NCI-H82 (cell line): ENCODE measurements at places on chromosomes 11 and 22.

GRCh38 chr22:25478528-25478927, 85.9 kb upstream of the GRK3 start:
- DNase-seq: no peak

GRCh38 chr11:41872870-41873269, 413.4 kb upstream of the LRRC4C start:
- DNase-seq: peak; percentile 2

DNA sequence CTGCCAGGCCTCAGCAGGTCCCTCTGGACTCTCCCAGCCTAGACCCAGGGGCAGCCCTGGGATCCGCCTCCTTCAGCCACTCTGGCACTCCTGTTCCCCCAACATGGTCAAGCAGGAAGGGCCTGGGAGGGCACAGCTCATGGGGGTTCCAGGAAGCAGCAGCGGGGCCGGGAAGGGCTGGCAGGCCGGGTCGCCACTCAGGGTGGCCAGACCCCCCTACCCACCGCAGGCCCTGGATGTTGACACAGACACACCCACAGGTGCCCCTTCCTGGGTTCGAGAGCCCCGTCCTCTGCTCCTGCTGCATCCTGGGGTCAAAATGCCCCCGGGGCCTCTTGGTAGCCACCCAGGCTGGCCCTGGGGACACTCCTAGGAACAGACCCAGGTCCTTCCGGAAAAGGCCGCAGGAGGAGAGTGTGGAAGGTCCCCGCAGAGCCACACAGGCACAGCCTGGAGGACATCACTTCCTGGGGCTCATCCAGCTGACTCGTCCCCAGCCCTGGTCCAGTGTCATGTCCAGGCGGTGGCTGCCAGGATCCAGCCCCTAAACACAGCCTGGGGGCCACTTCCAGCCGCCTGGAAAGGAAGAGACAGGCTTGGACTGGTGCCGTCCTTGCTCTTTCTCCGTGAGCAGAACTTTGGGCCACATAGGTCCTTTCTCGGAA, 6.8 kb upstream of the PIM3 start:
- no peak for DNase-seq

- no peak for DNase-seq
Observed at GRCh38 chr22:46112405-46112804, 37.9 kb upstream of the PPARA start.

GRCh38 chr11:111644922-111645321, 42.7 kb downstream of the SIK2 start:
- DNase-seq: no peak

GRCh38 chr11:111302298-111302697, 4.0 kb downstream of the POU2AF3 start:
- DNase-seq: peak; percentile 82

GRCh38 chr11:134001088-134001487, 44.3 kb upstream of the IGSF9B start:
- peak; percentile 77 for DNase-seq

- no peak for DNase-seq
Observed at GRCh38 chr11:114571712-114572111, 12.0 kb upstream of the NXPE1 start.

GRCh38 chr22:42714768-42715390, 5.8 kb downstream of the A4GALT start:
- no peak for DNase-seq

- no peak for DNase-seq
Observed at GRCh38 chr11:10401256-10401655, 53.8 kb upstream of the AMPD3 start.

DNA sequence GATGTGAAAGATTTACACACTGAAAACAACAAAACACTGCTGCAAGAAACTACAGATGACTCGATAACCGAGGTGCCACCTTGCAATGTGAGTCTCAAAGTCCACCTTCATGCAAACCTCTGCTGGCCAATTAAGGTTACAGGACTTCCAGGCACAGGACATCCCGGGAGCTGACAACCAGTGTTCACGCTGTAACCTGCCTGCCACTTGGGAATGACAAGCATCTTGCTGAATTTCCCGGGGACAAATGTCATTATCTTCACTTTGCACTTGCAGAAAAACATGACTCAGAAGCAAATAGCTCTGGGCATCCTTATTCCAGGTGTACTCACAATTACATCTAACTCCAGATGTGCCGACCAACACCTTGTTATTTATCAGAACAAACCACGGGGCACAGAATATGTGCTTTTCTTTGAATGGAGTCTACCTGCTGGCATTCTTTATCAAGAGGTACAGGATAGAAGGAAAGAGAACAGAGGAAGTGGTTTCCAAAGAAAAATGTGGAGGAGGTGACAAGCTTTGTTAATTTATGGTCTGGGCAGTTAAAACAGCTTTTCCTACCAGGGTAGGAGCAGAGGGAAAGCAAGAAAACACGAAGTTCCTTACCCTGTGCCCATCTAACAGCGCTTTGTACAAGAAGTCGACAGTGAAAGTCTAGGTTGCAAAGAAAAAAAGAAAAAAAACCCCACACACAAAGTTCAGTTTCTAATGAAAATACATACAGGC, 72.3 kb downstream of the SHANK2 start:
- DNase-seq: no peak

DNA sequence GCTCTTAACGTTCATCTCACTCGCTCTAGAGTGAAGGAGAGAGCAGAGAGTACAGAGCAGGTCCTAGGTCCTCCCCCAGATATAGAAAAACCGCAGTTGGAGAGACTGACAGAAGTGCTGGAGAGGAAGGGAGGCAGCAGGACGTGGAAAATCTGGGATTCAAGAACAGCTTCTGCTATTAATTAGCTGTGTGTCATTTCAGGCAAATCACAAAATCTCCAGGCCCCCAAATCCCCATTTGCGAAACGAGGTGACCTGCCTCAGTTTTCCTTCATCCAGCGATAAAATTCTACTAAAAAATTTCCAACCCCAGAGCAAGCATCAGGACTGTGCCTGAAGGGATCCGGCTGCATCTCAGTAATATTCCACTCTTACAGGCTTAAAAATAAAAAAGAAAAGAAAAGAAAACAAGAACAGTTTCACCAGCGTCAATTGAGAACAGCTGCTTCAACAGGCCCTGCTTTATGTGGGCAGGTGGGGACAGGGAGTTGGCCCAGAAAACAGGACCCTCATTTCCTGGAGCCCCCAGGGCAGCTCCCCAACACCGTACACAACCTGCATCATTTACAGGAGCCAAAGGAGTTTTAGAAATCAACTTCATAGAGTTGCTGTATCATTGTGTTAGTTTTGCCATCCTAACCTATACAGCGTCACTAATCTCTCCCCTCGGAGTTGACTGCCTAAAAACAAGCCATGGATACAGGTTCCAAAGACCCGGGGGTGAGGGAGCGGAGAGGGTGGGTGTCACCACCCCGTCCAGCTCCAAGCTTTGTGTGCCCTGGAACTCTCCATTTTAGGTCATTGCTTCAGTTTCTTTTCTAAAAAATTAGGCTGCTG, 2.3 kb upstream of the MALAT1 start:
- DNase-seq: peak; percentile 67

- no peak for DNase-seq
Observed at GRCh38 chr11:67472882-67473281, 3.8 kb upstream of the TMEM134 start.

- no peak for DNase-seq
Observed at GRCh38 chr11:95568281-95568680, 221.3 kb downstream of the FAM76B start.

- peak; percentile 62 for DNase-seq
Observed at GRCh38 chr11:110908401-110909105, 196.3 kb upstream of the ARHGAP20 start.

- DNase-seq: no peak
Observed at GRCh38 chr11:92149996-92150395, 74.6 kb upstream of the FAT3 start.

DNA sequence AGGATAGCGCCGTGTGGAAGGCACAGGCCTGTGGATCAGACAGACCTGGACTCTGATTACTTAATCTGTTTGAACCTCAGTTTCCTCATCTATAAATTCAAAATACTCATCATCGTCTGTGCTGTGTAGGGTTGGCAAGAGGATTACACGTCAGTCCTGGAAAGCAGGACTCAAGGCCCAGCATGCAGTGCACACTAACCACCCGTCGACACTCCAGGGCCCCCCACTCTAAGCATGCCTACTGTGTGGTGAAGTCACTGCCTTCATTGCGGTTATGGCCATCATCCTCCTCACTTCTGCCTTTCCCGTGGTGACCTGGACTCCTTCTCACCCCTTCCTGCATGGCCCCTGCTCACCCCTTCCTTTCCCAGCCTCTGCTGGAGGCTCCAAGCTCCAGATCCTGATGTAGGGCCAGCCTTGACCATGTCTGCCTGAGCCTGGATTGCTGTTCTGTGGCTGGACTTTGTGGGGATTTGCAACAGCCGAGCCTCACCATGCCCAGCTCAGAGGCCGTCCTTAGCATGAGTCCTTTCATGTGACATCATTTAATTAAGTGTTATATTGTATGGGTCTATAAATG, 1158.0 kb downstream of the TBC1D22A start:
- no peak for DNase-seq

GRCh38 chr22:30953206-30953605, 15.4 kb downstream of the MORC2 start:
- DNase-seq: no peak

- no peak for DNase-seq
Observed at GRCh38 chr22:17781319-17782031, 7.2 kb upstream of the BID start.

DNA sequence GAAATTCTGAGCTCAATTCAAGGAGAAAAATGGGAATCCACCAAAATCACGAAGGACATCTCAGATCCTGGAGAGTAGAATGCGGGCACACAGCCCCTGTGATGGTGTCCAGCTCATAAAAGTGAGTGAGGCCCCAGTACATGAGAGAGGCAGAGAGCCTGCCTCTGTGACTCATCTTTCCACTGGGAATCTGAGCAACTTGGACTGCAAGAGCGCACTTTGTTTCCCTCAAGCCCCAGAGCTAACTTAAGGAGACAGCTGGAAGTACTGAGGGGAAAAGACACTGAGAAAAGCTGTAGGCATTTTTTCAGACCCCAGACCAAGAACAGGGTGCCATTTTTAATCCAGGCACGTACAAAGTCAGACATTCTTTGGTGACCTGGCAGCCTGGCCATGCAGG, 273.7 kb downstream of the C11orf87 start:
- DNase-seq: no peak

DNA sequence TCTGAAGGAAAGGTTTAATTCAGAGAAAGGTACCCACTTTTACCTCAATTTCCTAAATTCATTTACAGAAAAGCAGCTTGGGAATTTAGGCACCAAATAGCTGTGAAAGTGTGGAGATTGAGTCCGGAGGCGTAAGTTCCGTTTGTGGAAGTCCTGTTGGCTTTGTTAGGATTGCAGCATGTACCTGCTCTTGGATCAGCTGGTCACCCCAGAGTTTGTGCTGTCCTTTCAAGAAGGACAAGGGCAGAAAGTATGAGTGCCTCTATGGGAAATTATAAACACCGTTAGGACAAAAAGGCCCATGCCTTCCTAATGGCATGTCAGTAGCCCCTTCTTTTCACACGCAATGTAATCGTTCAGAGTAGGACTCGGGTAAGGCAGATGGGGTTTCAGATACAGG, 97.8 kb downstream of the SCN3B start:
- no peak for DNase-seq

DNA sequence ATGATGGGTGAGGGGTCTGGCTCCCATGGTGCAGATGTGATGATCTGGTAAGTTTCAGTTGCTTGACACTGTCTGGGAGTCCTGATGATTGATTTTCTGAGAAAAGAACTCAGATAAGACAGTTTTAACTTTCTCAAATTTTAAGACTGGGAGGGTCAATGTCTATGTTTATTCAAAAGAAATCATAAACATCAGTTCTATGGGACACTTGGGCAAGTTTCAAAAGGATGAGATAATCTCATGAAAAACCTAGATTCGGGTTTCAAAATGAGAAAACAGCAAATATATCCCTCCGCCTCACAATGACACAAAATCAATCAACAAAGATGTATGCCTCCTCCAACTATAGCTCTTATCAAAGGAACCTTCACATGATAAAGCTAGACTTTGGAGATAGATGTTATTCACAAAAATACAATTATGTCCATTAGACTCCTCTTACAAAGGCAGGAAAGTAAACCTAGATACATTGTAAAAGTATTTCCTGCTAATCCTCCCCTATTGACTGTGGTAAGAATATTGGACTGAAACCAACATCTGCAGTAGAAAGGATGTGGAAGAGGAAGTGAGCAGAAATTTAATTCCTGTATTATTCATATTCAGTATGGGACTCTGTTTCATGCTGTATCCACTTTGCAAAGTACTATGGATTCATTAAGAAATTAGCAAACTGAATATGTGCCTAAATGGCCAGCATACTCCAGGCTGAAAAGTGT, 21.6 kb downstream of the SVIP start:
- no peak for DNase-seq

GRCh38 chr11:23100726-23101125, 240.5 kb upstream of the CCDC179 start:
- DNase-seq: no peak

- DNase-seq: no peak
Observed at GRCh38 chr22:31917227-31917921, 27.0 kb upstream of the YWHAH start.

DNA sequence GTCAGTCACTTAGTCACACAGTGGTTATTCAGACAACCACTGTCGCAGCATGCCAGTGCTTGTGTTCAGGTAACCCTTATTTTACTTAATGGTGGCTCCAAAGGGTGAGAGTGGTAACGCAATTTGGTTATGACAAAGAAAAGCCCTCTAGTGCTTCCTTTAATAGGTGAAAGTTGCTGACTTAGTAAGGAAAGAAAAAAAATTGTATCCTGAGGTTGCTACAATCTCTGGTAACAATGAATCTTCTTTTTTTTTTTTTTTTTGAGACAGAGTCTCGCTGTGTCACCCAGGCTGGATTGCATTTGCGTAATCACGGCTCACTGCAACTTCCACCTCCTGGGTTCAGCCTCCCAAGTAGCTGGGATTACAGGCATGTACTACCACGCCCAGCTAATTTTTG, 64.5 kb downstream of the C11orf91 start:
- DNase-seq: no peak

DNA sequence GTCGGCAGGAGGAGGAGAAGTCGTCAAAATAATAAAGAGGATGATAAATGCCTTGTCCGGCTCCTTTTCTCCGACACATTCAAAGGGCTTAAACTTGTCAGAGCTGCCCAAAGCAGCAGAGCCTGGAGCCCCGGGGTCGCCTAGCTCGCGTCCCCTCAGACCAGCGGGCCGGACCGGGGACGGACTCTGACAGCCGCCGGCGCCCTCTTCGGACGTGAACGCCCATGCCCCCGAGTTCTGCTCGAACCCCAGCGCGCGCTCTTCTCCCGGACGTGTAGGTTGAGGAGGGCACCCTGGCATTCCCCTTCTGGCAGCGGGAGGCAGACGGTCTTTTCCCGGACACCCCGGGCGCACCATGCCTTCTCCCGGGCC, 999 bp downstream of the FGF3 start:
- DNase-seq: no peak

DNA sequence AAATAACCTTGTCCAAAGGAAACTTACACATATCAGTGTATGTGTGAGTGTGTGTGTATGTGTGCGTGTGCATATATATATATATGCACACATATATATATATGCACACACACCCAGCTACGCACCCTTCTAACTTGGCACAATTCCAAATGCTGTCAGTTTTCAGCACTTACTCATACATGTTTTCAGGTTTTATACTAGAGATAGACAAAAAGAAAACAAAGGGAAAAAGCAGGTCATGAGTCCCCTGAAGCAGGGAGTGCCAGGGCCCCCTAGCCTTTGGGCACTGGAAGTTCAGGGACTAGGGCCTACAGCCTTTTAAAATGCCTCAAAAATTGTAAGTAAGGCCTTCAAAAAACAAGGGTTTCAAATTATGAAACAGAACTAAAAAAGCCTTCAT, 265.4 kb downstream of the CADM1 start:
- DNase-seq: no peak

GRCh38 chr11:12121517-12121916, 11.1 kb downstream of the MICAL2 start:
- DNase-seq: peak; percentile 56
